GM12878 (cell line): ENCODE measurements at places on chromosomes 7 and 10. TPM values are rescaled to one million over a fixed set of nuclear protein-coding genes. Genes with fewer than 3 reads are reported as not detected.

Gene ODAD2
- not detected in 2 replicates for polyA plus RNA-seq

Gene JAKMIP3
- not detected in 2 replicates for polyA plus RNA-seq

Gene TRPV6
- polyA plus RNA-seq = not detected in 2 replicates

Gene ENKUR
- 0.16 and 0.19 TPM in 2 replicates for polyA plus RNA-seq

Gene ADAM12
- polyA plus RNA-seq = 0.03 TPM in 1 of 2 replicates, not detected in the other

Gene GLI3
- polyA plus RNA-seq = not detected in 2 replicates

Gene PRSS37
- polyA plus RNA-seq = not detected in 2 replicates

Gene MDH2
- 491 and 502 TPM in 2 replicates for polyA plus RNA-seq

Gene SORBS1
- polyA plus RNA-seq = 0.28 and 0.48 TPM in 2 replicates

Gene CD36
- 185 and 196 TPM in 2 replicates for polyA plus RNA-seq

Gene EFCAB10
- polyA plus RNA-seq = 0.83 and 1.0 TPM in 2 replicates

Gene LIPF
- polyA plus RNA-seq = not detected in 2 replicates

Gene MBLAC1
- 1.7 and 2.4 TPM in 2 replicates for polyA plus RNA-seq

Gene LIPM
- not detected in 2 replicates for polyA plus RNA-seq

Gene AKR1E2
- not detected in 2 replicates for polyA plus RNA-seq

Gene AKR1C1
- not detected in 2 replicates for polyA plus RNA-seq

Gene FAM24A
- polyA plus RNA-seq = not detected in 2 replicates

Gene ANXA8
- polyA plus RNA-seq = 0.18 and 0.47 TPM in 2 replicates

Gene GPR26
- not detected in 2 replicates for polyA plus RNA-seq

Gene VSIR
- polyA plus RNA-seq = 8.6 and 9.2 TPM in 2 replicates

Gene GIMAP2
- 21.3 and 22.3 TPM in 2 replicates for polyA plus RNA-seq

Gene SLC29A4
- polyA plus RNA-seq = 0.09 TPM in 1 of 2 replicates, not detected in the other

Gene TAS2R5
- polyA plus RNA-seq = 0.30 TPM in 1 of 2 replicates, not detected in the other

Gene ZNF398
- polyA plus RNA-seq = 7.6 and 10.9 TPM in 2 replicates

Gene UCMA
- polyA plus RNA-seq = not detected in 2 replicates

Gene COL17A1
- not detected in 2 replicates for polyA plus RNA-seq

Gene BICC1
- 0.03 and 0.04 TPM in 2 replicates for polyA plus RNA-seq

Gene TMEM72
- polyA plus RNA-seq = not detected in 2 replicates

Gene PDK4
- not detected in 2 replicates for polyA plus RNA-seq

Gene CYTH3
- 12.5 and 13.8 TPM in 2 replicates for polyA plus RNA-seq

Gene RAB19
- not detected in 2 replicates for polyA plus RNA-seq

Gene SPRN
- 0.78 and 0.98 TPM in 2 replicates for polyA plus RNA-seq

Gene CALHM3
- 0.10 TPM in 1 of 2 replicates, not detected in the other for polyA plus RNA-seq

Gene MALRD1
- polyA plus RNA-seq = 0.10 TPM in 1 of 2 replicates, not detected in the other

Gene STEAP1B
- polyA plus RNA-seq = not detected in 2 replicates

Gene ASB10
- polyA plus RNA-seq = not detected in 2 replicates

Gene STK32C
- 10.5 and 11.2 TPM in 2 replicates for polyA plus RNA-seq

Gene OPN1SW
- 0.14 and 0.35 TPM in 2 replicates for polyA plus RNA-seq

Gene CTAGE4
- 0.54 TPM in 1 of 2 replicates, not detected in the other for polyA plus RNA-seq

Gene NEUROG3
- not detected in 2 replicates for polyA plus RNA-seq

Gene WIPF3
- not detected in 2 replicates for polyA plus RNA-seq

Gene NOS3
- polyA plus RNA-seq = 0.62 TPM in 1 of 2 replicates, not detected in the other

Gene ADAM22
- 5.8 and 7.1 TPM in 2 replicates for polyA plus RNA-seq

Gene PAPOLB
- polyA plus RNA-seq = not detected in 2 replicates

Gene SLC35B4
- polyA plus RNA-seq = 23.9 and 26.0 TPM in 2 replicates

Gene CLCN1
- polyA plus RNA-seq = not detected in 2 replicates

Gene PARD3
- 2.6 and 2.9 TPM in 2 replicates for polyA plus RNA-seq

Gene HPS1
- polyA plus RNA-seq = 119 and 123 TPM in 2 replicates

Gene H2BK1
- polyA plus RNA-seq = not detected in 2 replicates

Gene TAF5
- polyA plus RNA-seq = 6.9 and 9.0 TPM in 2 replicates
